ENCODE measurements at places on chromosomes 1 and 21.

DNA sequence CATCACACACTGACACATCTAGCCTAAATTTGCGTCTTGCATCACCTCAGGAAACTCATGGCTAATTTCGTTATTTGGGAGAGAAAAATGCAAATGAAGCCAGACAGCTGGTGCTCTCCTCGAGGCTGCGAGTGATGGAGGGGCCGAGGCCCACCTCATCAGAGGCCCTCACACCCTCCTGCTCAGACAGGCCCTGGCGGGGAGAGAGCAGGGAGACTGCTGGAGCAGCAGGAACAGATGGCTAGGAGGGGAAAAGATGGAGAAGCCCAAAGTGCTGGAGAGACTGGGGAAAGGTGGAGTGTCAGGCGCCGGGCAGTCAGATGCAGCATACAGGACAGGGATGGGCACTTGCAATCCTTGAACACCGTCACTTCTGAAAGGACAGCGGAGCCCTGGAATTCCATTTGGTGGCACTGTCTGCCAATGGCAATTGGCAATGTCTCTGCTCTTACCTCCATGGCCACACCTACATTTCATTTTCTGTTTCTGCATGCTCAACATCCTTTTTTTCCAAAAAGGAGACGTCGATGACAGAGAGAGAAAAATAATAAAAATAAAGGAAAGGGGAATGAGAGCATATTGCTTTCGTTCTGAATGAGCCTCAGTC is 286.2 kb downstream of the SPATA17 start:
- DNase-seq, result no peak

- no peak for DNase-seq
Observed at GRCh38 chr1:175176246-175176645, 16.3 kb downstream of the KIAA0040 start.

DNA sequence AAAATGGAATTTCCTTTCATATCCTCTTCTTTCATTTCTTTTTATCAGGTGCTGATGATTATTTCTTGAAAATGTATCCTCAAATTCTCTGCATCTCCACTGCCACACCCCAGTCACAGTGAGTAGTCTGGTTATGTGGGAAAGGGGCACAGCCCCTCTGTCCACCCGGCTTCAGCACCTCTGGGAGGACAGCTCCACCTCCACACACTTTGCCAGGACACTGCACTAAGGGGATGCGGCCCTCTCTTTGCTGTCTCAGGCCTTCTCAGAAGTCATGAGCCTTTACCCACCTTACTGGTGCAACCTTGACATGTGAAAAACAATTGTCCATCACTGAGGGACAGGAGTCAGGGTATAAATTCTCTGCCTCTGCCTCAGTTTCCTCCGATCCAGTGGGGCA is 433.1 kb downstream of the PCP4 start:
- DNase-seq, result no peak

GRCh38 chr1:116537040-116537831 is 33.6 kb downstream of the CD58 start:
- no peak for DNase-seq

DNA sequence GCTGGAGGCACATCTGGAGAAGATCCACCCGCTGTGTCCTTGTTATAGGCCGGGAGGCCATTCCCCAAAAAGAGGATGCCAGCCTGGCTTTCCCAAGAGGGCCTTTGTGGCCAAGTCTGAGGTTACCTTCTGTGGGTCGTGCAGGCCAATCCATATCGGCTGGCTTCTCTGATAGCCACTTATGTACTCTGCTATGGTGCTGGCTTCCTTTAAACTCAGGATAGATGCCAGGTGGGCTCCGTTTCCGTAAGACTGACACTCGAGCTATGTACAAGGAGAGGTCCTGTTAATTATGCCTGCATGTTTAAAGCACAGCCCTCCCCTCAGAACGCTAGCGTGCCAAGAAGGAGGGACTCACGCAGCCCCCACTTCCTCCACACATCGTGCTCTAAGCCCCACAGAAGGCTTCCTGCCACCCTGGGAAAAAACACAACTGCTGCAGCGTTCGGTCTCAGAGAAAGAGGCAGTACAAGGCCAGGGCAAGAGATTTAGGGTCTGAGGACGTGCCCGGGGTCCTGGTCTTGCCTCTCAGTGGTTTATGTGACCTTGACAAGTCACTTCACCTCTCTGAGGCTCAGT is 11.6 kb downstream of the REG4 start:
- no peak for DNase-seq

DNA sequence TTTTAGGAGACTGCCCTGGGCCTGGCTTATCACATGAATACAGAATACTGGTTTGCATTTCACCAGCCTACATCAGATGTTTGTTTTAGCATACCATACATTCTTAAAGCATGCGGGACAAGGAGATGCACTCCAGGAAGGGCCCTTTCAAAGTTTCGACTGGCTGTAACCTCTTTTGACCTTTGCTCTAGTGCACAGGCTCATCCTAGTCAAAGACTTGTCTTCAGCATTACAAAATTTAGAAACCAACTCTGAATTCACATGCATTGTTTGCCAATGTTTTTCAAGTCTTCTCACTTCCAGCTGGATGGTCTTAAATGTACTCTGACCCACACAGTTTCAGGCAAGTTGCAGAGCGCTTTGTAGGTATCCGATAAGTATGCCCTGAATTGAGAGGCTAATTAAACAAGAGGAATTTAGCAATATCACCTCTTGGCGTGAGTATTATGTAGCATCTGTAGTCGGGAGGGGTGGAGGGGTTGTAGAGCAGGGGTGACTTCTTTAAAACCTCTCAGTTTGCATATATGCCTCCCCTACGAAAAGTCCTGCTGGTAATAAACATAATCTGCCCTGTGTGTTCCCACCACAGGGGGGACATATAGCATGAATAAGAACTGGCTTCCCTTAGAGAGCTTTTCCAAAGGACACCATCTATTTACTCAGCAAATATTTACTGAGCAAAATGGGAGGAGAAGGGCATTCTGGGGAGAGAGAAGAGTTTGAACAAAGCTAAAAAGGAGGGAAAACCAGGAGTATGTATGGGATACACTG is 24.4 kb upstream of the AHCYL1 start:
- DNase-seq, result peak; percentile 31

- DNase-seq, result no peak
Observed at GRCh38 chr1:68624233-68624632, 127.4 kb upstream of the DEPDC1 start.

- DNase-seq, result no peak
Observed at GRCh38 chr1:28526886-28527285, 21.0 kb downstream of the RCC1 start.

- no peak for DNase-seq
Observed at GRCh38 chr1:53126495-53126894, 15.9 kb downstream of the SLC1A7 start.

DNA sequence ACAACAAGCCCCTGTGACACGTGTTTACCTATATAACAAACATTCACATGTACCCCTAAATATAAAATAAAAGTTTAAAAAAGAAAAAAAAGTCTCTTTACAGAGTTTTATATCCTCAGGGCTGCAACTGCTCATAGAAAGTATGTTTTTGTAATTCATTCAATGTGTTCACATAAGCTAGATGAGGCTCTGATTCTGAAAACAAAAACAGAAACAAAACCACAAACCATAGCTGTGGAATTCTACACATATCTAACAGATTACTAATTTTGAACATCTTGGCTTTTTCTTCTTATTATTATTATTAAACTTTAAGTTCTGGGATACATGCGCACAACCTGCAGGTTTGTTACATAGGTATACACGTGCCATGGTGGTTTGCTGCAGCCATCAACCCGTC is 579.6 kb upstream of the ZRANB2 start:
- no peak for DNase-seq

DNA sequence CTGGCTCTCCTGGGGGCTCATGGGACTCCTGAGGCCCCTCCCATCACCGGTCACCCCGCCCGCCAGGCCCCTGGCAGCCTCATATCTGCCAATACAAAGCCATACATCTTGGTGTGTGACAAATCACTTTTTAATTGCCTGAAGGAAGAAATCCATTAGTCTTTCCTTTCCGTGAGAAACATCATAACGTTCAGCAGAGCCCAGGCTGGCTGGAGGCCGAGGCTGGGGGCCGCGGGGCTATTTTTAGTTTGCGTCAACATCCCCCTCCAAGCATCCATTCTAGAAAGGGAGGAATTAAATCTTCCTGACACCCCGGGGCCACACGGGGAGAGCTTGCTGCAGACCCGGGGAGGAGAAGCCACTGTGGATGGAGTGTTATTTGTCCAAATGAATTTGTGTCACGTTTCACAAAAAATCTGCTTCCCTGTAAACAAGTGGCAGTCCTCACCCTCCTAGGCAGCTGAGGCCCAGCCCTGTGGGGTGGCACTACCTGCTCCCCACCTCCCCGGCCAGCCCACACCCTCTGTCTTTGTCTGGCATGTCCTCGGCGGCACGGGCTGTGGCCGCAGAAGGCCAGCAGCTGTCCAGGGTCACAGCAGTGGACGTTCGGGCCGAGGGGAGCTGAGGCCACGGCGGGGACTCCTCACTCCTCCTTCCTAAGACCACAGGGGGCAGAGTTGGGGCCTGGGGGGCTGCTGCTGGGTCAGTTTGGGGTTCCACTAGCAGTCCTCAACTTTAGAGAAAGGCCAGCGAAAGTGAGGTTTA is 236.9 kb upstream of the VAMP3 start:
- DNase-seq, result no peak

- DNase-seq, result no peak
Observed at GRCh38 chr1:168379104-168379860, 98.6 kb downstream of the TBX19 start.

DNA sequence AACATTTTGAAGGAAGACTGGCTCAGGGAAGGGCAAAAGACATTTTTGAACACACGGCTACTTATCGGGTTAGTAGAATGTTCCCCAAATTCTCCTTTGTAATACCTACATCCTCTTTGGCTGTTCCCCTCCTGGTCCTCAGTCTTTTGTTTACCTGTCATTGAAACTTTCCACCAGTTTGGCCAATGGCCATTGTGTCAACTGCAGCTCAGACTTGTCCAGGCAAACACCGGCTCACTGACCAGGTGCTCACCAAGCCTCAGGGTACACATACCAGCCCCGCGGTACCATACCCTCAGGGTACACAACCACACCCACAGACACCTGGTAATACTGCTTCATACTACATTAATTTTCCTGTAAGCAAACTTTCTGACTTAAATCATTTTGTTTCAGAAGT is 84.8 kb upstream of the ZNF648 start:
- no peak for DNase-seq

DNA sequence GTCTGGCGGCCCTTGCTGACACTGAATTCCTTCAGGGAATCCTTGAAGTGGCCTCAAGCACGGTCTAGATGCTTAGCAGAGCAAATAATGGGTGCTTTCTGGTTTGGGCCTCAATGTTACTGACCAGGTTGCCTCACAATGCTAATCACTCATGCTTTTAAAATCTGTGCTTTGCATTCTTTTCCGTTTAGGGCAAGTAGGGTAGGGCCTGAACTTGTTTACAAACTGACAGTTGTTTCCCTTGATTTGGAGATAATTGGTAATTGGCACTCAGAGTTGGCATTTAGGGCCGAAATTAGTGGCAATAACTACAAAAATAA is 1.4 kb downstream of the VPS13D start:
- no peak for DNase-seq

- DNase-seq, result no peak
Observed at GRCh38 chr1:2136386-2137235, 58.0 kb downstream of the FAAP20 start.

- DNase-seq, result no peak
Observed at GRCh38 chr21:33281096-33281652, 15.0 kb downstream of the IL10RB start.

GRCh38 chr21:28111151-28111619 is 881.5 kb downstream of the LTN1 start:
- DNase-seq, result no peak

DNA sequence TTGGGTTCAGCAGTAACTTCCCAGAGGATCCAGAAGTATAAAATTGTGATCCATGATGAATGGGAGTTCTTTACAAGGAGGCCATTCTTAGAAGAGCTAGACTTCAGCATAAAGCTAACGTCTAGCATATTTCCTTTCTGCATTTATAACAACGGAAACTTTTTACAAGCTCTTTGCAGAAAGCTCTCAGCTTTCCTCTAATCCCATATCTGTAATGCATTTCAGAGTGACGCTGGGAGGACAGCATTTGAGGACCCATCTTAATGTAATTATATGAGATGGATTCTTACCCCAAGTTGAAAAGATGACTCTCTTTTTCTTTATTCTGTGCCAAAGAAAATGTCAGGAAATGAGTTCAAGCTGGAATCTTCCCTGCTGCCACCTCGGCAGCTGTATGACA is 132.0 kb upstream of the CACHD1 start:
- DNase-seq, result no peak

- no peak for DNase-seq
Observed at GRCh38 chr1:232029315-232029714, 402.7 kb downstream of the DISC1 start.

DNA sequence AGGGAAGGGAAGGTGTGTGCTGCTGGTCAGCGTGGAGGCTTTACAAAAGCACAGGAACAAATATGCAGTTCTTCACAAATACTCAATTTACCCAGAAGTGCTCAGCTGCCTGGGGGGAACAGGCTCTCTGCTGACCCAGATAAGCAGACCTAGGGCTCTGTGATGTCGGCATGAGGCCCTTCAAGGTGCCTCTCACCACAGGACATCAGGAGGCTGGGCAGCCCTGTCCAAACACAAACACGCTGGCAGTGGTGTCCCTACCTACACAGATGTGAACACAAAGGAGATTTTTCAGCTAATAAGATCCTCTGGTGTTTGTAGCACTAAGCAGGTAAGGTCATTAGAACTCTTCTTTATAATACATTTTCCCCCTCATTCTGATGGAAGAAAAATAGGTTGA is 243.0 kb upstream of the PROX1 start:
- DNase-seq, result no peak

DNA sequence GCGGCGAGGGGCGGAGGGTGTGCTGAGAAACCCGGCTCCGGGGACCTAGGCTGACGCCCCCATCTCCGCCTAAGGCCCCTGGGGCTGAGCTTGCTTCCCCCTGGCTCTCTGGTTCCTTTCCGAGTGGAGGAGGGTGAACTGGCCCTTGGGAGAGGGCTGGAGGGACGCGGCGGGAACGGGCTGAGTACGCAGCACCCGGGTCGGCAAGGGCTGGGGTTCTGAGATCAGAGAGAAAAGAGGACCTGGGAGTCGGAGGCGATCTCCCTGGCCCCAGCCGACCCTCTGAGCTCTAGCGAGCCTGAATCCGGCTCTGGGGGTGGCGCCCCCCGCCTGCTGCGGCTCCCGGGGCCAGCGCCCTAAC is 270.8 kb downstream of the FOXD2 start:
- no peak for DNase-seq

DNA sequence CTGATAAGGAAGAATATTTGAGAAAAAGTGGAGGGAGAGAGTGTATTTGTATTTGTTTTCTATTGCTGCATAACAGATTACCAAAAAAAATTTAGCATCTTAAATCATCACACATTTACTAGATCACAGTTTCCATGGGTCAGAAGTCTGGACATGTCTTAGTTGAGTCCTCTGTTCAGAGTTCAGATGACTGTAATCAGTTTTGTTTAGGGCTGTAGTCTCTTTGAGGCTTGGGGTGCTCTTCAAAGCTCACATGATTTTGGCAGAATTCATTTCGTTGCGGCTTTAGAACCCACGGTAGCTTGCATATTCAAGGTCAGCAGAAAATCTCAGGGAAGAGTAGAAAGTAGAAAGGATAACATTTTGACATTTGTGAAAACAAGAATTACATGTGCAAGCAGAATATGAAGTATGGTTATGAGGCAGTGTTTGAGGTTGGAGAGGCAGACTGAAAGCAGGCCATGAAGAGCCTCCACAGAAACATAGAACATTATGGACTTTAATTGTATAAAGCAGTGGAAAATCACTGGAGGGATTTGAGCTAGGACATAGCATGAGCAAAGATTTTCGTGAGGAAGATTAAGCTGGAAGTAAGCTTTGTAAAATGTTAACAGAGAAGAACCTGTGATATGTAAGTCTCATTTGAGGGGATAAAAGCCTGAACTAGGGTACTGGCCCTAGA is 110.6 kb upstream of the GPR52 start:
- no peak for DNase-seq

Data from DMS79 (cell line).